Activated CD8-positive, alpha-beta memory T cell treated with anti-CD3 and anti-CD28 coated beads for 36 hours (primary cell): ENCODE measurements at places on chromosomes 6 and 20. TPM values are rescaled to one million over a fixed set of nuclear protein-coding genes. Genes with fewer than 3 reads are reported as not detected.

TRIM10 gene
- total RNA-seq, result not detected

PACRG gene
- total RNA-seq, result not detected

SLC22A3 gene
- total RNA-seq, result not detected

MYO6 gene
- 4.9 TPM for total RNA-seq

TRAPPC3L gene
- not detected for total RNA-seq

PANK2 gene
- 55.0 TPM for total RNA-seq

SRSF12 gene
- total RNA-seq, result 0.82 TPM

ZNF184 gene
- 8.1 TPM for total RNA-seq

TXLNB gene
- total RNA-seq, result 0.08 TPM

TPBG gene
- total RNA-seq, result not detected

SAPCD1 gene
- total RNA-seq, result 8.6 TPM

SLC44A4 gene
- total RNA-seq, result not detected

MMP24 gene
- total RNA-seq, result 0.04 TPM

FNDC11 gene
- 0.19 TPM for total RNA-seq

C6orf58 gene
- total RNA-seq, result not detected

IFT52 gene
- 18.4 TPM for total RNA-seq

MICB gene
- 22.1 TPM for total RNA-seq

SCUBE3 gene
- total RNA-seq, result 0.06 TPM

THBS2 gene
- not detected for total RNA-seq

RSPH4A gene
- not detected for total RNA-seq

EFCAB8 gene
- 0.94 TPM for total RNA-seq

STMND1 gene
- not detected for total RNA-seq

PKIB gene
- not detected for total RNA-seq

ENPP5 gene
- total RNA-seq, result 0.21 TPM

PRRT1 gene
- 0.61 TPM for total RNA-seq

DHX16 gene
- total RNA-seq, result 46.8 TPM

TCP11 gene
- not detected for total RNA-seq

RSPH9 gene
- not detected for total RNA-seq

TNFAIP3 gene
- 232 TPM for total RNA-seq

LCA5 gene
- 0.06 TPM for total RNA-seq

ANKRD60 gene
- not detected for total RNA-seq

MEI4 gene
- not detected for total RNA-seq

RIPPLY2 gene
- total RNA-seq, result not detected

OR2H1 gene
- not detected for total RNA-seq

HRH3 gene
- not detected for total RNA-seq
